CMK (cell line): ENCODE measurements at places on chromosomes 4 and X.

GRCh38 chrX:40299641-40300046 is 201.9 kb upstream of the BCOR start:
- no peak for DNase-seq

DNA sequence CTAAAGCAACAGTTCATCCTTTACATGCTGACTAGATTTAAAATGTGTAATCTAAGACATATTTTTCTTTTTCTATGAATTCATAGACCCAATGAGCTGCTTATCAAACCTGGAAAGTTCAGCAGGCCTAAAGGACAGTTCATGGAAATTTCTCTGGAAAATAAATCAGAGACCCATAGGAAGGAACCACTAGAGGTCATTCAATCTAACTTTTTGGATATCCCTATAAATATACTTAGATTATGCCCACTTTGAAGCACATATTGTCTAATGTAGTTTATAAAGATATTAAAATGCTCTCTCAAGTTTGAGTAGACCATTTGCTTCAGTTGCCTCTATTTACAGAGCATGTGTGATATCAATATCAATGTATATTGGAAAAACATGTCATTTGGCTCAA is 473.0 kb downstream of the FAT4 start:
- no peak for DNase-seq

GRCh38 chr4:151035328-151035727 is 20.2 kb upstream of the LRBA start:
- DNase-seq, result no peak

DNA sequence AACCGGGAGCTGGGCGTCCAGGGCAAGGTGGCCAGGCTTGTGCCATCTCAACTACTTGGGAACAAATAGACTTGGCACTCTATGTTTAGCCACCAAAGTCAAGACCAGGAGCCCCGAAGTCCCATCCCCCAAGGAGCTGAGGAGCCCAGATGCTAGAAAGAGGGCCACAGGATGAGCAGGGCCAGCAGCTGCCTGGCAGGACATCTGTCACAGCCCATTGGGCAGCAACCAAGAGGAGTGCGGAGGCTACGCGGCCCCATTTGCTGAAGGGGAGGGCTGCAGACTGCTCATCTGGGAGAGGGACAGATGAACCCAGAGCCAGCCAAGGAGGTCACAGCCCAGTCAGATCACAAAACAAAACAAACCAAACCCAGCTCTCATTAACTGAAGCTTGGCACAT is 22.9 kb upstream of the SOWAHD start:
- no peak for DNase-seq

- no peak for DNase-seq
Observed at GRCh38 chr4:119971431-119972084, 95.1 kb downstream of the MAD2L1 start.

GRCh38 chr4:168451331-168451730 is 29.0 kb downstream of the DDX60L start:
- DNase-seq, result no peak

DNA sequence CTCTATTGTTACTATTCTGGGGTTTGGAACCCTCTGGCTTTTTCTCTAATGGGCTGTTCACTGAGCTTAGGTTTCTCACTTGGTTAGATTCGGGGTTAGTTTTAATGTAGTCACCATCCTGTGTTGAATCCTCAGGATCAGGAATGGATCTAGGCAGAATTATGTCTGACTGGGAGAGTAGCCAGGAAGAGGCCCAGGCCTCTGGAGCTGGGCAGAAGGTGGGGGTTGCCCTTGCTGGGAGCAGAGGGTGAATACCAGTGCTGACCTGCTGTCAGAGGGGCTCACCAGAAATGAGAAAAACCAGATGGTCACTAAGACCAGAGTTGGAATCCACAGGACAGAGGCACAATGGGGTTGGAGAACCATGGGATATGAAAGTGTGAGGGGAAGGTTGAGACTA is 126.6 kb upstream of the SLC4A4 start:
- DNase-seq, result no peak

DNA sequence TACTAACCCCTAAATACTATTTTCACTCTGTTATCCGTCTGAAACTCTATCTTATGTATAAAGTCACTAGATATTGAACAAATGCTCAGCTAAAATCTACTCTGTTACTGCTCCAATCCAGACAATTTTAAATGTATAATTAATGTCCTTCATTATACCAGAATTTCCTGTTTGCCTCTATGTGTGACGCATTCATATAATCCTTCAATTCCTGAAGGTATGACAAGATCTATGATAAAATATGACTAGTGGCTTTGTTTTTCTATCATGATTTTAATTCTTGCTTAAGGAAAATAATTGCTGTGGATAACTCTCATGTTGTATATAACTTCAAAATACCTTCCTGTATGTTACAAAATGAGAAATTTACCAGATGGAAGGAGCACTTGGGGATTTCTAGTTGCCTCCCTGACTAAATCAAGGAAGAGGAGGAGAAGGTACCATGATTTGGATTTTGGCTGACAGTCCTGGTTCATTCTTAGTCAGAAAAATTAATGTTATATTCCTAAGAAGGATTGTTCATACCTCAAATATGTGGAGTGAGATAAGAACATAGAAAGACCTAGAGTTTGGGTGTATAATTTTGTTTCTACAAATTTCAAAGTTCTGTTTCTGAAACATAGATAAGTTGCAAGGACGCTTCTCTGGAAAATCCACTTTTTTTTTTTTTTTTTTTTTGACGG is 4.9 kb downstream of the CXCL6 start:
- no peak for DNase-seq
